ENCODE measurements at places on chromosomes 3 and 15.

DNA sequence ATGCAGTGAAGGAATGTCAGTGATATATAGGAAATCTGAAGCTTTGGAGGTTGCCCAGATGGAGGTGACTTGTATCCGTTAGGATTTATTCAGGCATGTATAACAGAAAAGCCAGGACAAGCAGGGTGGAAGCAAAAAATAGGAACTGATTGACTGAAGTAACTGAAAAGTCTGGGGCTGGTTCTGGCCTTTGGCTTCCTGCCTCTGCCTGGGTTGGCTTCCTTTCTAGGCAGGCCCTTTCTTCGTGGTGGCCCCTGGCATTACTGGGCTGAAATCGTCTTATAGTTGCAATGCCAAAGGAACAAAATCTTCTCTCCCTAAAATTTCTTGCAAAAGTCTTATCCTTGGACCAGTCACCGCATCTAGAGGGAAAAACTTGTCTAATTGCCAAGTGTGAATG is 386.1 kb downstream of the PTPRG start:
- no peak overlapping the region for H3K27ac ChIP-seq
- H3K27me3 ChIP-seq, result no peaks in the 10 kb centered on the region
- no peaks in the 10 kb centered on the region for H3K4me1 ChIP-seq
- H3K36me3 ChIP-seq, result no peaks in the 10 kb centered on the region

DNA sequence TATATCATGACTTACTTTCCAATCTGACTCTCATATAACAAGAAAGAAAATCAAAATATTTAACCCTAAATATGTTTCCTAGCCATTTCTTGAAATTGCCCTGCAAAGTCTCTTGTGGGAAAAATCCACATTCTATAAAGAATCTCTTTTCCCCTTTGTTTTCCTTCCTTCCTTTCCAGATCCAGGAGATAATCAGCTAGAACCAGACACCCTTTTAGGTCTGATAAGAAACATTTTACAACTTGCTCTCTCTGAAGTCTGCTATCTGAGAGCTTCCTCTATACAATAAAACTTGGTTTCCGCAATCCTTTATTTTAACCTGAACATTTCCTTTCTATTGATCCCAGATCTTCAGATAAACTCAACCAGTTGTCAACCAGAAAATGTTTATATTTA is 100.5 kb upstream of the RNU6-1 start:
- no peaks in the 10 kb centered on the region for H3K4me1 ChIP-seq
- H3K36me3 ChIP-seq, result no peaks in the 10 kb centered on the region
- no peaks in the 10 kb centered on the region for H3K27me3 ChIP-seq

DNA sequence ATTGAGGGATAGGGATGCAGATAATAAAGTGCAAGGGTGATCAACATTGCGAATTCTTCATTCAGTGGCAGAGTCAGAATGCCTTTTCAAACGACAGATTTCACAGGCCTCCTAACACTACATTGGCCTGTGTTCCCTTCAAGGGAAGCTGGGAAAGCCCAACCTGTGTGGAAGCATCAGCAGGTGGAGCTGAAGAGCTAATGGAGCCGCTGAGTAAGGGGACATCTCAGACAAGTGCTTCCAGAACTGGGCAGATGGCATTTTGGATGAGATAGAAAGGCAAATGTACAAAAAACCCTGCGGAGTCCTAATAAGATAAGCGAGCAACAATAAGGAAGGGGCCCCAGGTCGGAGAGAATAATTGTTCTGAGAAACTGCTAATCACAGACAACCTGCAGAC is 8.5 kb upstream of the SLC24A5 start:
- no peak for DNase-seq
- no peak overlapping the region for H3K27ac ChIP-seq
- no peaks in the 10 kb centered on the region for H3K4me1 ChIP-seq
- H3K36me3 ChIP-seq, result no peaks in the 10 kb centered on the region
- H3K4me3 ChIP-seq, result no peak overlapping the region

- H3K27ac ChIP-seq, result no peak overlapping the region
- DNase-seq, result no peak
- H3K27me3 ChIP-seq, result peaks cover 22% of the 10 kb centered on the region
- no peak overlapping the region for H3K4me3 ChIP-seq
These were observed 1.2 kb upstream of the C3orf70 start for GRCh38 chr3:185153861-185154629.

DNA sequence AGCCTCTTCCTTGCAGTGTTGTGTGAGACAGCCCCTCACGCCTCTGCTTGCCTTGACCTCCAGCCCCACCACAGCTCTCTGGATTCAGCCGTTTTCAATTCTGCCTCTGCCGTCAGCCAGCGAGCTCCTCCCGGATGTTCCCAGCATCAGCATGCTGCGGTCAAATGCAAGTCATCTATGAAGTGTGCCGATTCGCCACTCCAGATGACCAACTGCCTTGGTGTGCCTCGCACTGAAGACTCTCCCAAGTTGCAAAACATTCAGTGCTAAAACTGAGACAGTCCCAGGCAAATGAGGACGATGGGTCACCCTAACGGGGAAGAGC is 30.6 kb upstream of the RASA2 start:
- H3K27me3 ChIP-seq, result no peaks in the 10 kb centered on the region
- H3K4me3 ChIP-seq, result no peak overlapping the region
- H3K27ac ChIP-seq, result no peak overlapping the region
- no peaks in the 10 kb centered on the region for H3K36me3 ChIP-seq
- DNase-seq, result no peak
- H3K4me1 ChIP-seq, result peaks cover 21% of the 10 kb centered on the region

- no peak overlapping the region for H3K27ac ChIP-seq
- no peaks in the 10 kb centered on the region for H3K4me1 ChIP-seq
- no peak for DNase-seq
- peaks cover 5% of the 10 kb centered on the region for H3K27me3 ChIP-seq
These were observed 120.7 kb downstream of the CHDH start for GRCh38 chr3:53725387-53725995.

- DNase-seq, result no peak
- H3K36me3 ChIP-seq, result no peaks in the 10 kb centered on the region
- H3K27ac ChIP-seq, result no peak overlapping the region
- H3K27me3 ChIP-seq, result no peaks in the 10 kb centered on the region
These were observed 160.7 kb downstream of the PDE8A start for GRCh38 chr15:85142312-85142711.

- H3K4me1 ChIP-seq, result no peaks in the 10 kb centered on the region
- DNase-seq, result no peak
- no peaks in the 10 kb centered on the region for H3K27me3 ChIP-seq
- no peak overlapping the region for H3K4me3 ChIP-seq
- H3K27ac ChIP-seq, result no peak overlapping the region
These were observed 43.0 kb upstream of the SPATA12 start for GRCh38 chr3:57017459-57017845.

DNA sequence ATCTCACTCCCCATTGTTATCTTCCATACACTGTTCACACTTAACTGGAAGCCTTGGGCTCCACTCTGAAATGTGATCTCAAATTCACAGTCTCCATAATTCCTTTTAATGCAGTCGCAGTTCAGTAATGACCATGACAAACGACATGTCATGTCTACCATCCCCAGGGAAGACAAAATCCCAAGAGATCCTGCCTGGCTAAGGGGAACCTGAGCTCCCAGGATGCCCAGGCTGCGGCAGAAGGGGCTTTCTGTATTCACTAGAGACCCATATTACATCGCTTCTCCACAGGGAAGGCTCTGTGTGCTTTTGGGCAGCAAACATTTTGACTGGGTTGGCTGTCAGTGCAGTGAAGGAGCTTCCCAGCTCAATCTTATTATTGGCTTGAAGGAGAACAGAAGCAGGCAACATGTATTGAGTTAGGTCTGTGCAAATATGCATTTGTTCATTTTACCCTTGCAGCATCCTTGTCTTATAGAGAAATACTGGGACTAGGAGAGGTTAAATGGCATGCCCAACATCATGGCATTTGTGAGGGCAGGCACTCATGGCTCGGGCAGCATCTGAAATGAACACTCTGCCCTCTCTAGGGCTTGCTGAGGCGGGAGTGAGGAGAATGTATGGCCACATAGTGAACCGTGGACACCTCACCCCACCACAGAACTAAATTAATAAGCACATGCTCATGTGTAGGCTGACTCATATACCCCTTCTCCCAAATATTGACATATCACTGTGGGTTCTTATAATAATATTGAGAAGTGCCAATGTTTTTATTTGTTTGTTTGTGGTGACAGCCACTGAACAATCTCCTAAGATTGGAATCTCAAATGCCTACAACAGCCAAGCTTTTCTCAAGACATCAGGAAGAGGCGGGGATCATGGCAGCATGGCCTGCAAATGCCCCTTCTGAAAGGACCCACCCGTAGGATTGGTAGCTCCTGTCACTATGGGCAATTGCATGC is 141.6 kb upstream of the FOXB1 start:
- H3K4me3 ChIP-seq, result no peak overlapping the region
- no peaks in the 10 kb centered on the region for H3K36me3 ChIP-seq
- DNase-seq, result no peak
- no peaks in the 10 kb centered on the region for H3K27me3 ChIP-seq

GRCh38 chr3:41370307-41370706 is 171.0 kb downstream of the CTNNB1 start:
- no peak for DNase-seq
- no peaks in the 10 kb centered on the region for H3K27me3 ChIP-seq
- no peaks in the 10 kb centered on the region for H3K4me1 ChIP-seq
- H3K4me3 ChIP-seq, result no peak overlapping the region
- no peaks in the 10 kb centered on the region for H3K36me3 ChIP-seq
- H3K27ac ChIP-seq, result no peak overlapping the region

DNA sequence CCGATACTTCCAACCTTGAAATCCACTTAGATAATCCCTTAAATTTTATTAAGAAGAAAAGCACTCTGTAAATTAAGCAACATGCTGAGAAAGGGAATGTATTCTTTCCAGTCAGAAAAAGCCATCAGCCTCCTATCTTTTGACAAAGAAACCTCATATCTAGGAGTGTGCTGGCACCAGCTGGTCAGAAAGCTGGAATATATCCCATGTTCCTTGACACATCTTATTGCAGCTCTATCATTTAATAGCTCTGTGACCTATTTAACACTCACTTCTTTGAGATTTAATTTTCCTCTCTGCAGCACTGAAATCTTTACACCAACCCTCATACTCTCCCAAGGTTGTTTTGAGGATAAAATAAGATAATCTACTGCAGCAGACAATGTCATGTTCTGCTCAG is 30.4 kb upstream of the CAPN7 start:
- H3K36me3 ChIP-seq, result no peaks in the 10 kb centered on the region
- no peak overlapping the region for H3K4me3 ChIP-seq
- H3K4me1 ChIP-seq, result no peaks in the 10 kb centered on the region

- no peak overlapping the region for H3K27ac ChIP-seq
- DNase-seq, result no peak
- H3K4me3 ChIP-seq, result no peak overlapping the region
- no peaks in the 10 kb centered on the region for H3K4me1 ChIP-seq
- H3K27me3 ChIP-seq, result no peaks in the 10 kb centered on the region
These were observed 10.2 kb upstream of the HHATL start for GRCh38 chr3:42712688-42713372.

- DNase-seq, result no peak
- no peak overlapping the region for H3K4me3 ChIP-seq
- no peaks in the 10 kb centered on the region for H3K4me1 ChIP-seq
- H3K36me3 ChIP-seq, result no peaks in the 10 kb centered on the region
- no peak overlapping the region for H3K27ac ChIP-seq
These were observed 47.7 kb downstream of the LMCD1 start for GRCh38 chr3:8549354-8549753.

DNA sequence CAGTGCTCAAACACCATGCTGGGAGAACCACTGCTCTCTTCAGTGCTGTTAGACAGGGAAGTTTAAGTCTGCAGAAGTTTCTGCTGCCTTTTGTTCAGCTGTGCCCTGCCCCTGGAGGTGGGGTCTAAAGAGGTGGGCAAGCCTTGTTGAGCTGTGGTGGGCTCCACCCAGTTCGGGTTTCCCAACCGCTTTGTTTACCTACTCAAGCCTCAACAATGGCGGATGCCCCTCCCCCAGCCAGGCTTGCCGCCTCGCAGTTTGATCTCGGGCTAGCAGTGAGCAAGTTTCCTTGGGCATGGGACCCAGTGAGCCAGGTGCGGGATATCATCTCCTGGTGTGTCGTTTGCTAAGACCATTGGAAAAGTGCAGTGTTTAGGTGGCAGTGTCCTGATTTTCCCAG is 670.2 kb upstream of the ALCAM start:
- H3K27me3 ChIP-seq, result no peaks in the 10 kb centered on the region
- H3K36me3 ChIP-seq, result no peaks in the 10 kb centered on the region

DNA sequence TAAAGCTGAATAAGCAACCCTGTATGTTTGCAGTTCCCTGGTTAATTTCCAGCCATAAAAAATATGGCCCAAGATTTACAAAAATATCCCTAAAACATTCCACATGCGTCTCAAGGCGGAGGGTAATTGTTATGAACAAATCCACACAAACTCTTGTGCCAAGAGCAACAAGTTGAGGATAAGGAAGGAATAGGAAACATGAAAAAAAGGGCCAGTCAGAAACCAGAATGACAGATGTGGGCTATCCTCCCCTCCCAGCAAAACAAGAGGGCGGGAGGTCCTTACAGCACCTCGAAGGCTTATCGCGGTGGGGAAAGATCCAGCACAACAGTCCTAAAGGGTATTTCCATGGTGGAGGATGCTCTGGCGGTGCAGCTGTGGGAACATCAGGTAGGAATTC is 155.6 kb upstream of the HES1 start:
- no peak overlapping the region for H3K27ac ChIP-seq
- H3K4me1 ChIP-seq, result no peaks in the 10 kb centered on the region
- no peak overlapping the region for H3K4me3 ChIP-seq

DNA sequence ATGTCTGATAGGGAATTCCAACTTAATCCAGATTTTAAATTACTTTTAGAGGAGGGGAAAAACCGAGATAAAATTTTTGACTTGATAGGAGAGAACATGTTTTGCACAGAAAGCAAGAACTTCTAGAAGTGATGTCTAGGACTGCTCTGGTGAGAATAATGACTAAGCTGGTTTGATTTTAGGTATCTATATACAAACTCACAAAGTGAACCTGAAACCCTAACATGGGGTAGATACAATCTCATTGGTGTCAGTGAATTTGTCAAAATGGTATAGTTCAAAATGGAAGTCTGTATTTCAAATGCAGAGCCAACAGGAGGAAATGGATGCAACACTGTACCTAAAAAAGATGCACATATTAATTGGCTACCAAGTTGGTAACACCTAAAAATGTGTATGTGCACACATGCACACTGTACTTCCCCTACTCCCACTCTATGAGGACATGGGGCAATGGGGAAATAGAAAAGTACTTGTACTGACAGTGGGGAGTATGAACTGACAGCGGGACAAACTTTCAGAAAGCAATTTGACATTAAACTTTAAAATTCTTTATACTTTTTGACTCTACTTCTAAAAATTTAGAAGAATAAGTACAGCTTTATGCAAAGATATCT is 53.0 kb downstream of the NR1I2 start:
- DNase-seq, result no peak
- no peaks in the 10 kb centered on the region for H3K27me3 ChIP-seq
- H3K4me1 ChIP-seq, result no peaks in the 10 kb centered on the region
